ENCODE measurements at places on chromosomes 13 and 19.

GRCh38 chr19:677601-678436 is 1.6 kb downstream of the FSTL3 start:
- no peak for DNase-seq

DNA sequence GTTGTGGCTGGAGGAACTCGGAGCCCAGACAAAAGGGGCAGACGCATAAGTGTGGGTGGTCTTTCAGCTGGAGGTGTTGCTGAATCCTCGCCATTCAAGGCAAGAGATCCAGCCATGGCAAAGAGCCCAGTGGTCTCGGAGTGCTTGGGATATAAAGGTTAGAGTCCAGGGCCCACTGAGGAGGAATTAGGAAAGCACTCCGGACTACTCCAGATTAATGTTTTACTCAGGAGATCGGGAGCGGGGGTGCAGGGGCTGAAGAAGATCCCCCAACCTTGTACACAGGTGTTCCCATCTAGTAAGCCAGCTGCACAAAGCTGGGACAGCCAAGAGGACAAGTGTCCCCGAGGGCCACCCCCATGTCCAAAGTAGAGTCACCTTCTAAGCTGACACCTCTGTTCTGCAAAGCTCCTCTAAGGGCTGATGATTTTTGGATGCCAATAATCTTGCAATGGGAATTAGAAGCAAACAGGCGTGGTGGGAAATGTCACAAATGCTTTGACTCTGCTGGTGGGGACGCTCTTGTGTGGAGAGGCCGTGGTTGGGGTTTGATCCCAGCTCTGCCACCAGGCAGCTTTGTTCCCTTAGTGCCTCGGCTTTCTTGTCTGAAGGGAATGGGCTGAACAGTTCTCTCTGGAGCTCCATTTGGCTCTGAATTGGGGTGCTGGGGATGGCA is 194.3 kb upstream of the SOX1 start:
- no peak for DNase-seq

GRCh38 chr13:22095794-22096193 is 424.9 kb downstream of the FGF9 start:
- no peak for DNase-seq

GRCh38 chr19:18440415-18440877 is 2.5 kb upstream of the ISYNA1 start:
- no peak for DNase-seq

- DNase-seq: no peak
Measured at GRCh38 chr19:17860993-17861360, 1.3 kb downstream of the RPL18A start.

- no peak for DNase-seq
Measured at GRCh38 chr19:18785179-18786124, 5.7 kb downstream of the COMP start.

- no peak for DNase-seq
Measured at GRCh38 chr19:35041548-35042055, at the start of gene HPN. Gene HPN, plus strand, starts transcription at chr19:35041721. Its CDS starts 786 bp downstream, at chr19:35042507.

DNA sequence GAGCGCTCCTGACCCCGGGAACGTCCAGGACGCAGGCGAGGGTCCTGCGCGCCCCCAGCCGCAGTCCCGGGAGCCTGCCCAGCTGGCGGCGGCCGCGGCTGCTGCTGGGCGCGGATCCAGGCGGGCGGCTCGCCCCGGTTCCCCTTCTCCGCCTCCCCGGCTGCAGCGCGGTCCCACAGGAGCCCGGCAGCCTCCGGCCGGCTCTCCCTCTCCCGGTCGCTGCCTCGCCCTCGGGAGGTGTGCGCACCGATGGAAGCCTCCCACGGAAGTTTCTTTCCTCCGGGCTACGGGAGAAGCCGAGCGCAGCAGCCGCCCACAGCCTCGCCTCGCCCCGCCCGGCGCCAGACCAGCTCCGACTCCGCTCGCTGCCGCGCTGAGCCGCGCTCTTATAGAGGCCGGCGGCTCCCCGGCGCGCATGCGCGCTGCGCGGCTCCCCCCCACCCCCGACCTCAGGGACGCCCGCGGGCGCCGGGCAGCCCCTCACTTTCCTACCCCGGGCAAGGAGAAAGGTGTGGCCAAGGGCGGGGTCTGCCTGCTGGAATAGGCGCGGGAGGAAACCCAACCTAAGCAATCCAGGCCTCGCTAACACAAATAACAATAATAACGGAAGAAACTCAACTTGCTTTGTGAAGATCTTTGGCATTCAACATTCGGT is at the start of gene SHISA2:
SHISA2 (minus strand) TSS at position 360 of the 655 bp plus-strand sequence. CDS start 1,041 bp downstream, outside the sequence.
- no peak for DNase-seq

DNA sequence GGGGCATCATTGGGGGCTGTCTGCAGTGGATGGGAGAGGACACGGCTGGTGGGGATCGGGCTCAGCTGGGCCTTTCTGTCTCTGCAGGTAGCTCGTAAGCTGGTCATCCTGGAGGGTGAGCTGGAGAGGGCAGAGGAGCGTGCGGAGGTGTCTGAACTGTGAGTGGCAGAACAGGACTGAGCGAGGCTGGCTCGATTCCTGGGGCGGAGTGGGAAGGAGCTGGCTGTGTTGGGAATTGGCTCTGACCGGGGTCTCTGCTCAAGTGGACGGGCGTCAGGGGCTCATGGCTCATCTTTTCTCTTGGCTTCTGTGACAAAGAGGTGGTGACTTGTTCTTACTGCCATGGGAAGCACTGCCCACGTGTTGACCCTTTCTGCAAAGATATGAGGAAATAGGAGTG is 11.6 kb downstream of the TPM4 start:
- no peak for DNase-seq

DNA sequence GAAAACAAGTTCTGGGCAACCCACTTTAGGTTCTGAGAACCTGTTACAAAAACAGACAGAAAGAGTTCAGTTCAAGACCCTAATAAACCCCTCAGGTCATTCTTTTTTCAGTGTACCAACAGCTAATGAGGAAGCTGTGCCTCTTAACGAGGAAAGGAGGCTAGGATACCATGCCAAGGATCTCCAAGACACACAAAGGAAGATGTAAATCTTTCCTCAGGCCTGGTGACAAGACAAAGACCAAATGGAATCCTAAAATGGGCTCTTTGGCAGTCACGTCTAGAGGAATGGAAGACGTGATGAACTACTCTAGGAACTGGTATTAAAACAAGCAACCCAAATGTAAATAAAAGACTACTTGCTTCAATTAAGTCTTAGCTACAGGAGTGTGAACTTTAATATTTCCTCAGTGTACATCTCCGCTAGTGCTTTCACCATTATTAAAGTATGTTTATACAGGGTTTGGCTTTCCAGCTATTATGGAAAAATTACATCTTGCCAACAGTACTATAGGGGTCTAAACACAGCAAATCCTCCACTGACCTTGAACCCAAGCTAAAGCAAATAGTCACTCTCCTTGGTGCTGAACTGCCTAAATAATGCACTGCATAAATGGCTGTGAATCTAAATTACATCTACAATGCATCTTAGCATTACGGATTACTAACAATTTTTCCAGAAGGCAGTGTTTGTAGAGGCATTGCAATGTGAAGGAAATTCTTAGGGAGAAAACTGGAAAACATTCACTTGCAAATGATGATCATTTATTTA is 42.3 kb downstream of the ENOX1 start:
- no peak for DNase-seq

GRCh38 chr13:71672512-71672911 is 194.5 kb downstream of the DACH1 start:
- DNase-seq: no peak

- no peak for DNase-seq
Measured at GRCh38 chr19:42498169-42498757, 30.0 kb downstream of the CEACAM1 start.

- no peak for DNase-seq
Measured at GRCh38 chr13:111642156-111642767, 321.8 kb downstream of the TEX29 start.

DNA sequence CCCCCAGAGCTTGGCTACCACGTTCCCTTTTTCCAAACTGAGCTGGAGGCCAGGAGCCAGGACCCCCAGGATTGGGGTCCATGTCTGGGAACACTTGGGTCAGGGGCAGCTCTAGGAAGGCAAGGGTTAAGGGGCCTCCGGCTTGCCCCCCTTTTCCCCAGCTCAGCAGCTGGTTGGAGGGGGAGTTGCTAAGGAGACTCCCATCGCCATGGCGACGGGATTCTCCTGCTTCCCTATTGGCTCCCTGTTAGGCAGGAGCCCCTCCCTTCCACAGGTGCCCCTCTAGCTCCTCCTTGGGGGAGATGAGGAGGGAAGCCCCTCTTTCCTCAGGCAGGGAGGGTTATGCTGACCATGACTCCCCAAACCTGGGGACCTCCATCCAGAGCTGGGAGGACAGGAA is 33.9 kb downstream of the PDE4A start:
- DNase-seq: no peak

DNA sequence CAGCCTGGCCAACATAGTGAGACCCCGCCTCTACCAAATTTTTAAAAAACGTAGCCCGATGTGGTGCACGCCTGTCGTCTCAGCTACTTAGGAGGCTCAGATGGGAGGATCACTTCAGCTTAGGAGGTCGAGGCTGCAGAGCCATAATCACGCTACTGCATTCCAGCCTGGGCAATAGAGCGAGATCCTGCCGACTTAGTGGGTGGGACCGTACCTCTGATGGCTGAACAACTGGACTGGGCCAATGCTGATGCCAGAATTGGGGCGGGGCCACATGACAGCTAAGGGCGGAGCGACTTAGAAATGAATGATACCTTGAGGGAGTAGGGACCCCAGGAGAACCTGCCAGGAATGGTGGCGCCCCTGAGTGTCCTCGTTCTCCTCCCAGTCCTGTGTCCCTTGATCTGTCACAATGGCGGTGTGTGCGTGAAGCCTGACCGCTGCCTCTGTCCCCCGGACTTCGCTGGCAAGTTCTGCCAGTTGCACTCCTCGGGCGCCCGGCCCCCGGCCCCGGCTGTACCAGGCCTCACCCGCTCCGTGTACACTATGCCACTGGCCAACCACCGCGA is 3.6 kb downstream of the LTBP4 start:
- no peak for DNase-seq

- DNase-seq: no peak
Measured at GRCh38 chr19:37975071-37975470, 68.1 kb downstream of the SIPA1L3 start.

DNA sequence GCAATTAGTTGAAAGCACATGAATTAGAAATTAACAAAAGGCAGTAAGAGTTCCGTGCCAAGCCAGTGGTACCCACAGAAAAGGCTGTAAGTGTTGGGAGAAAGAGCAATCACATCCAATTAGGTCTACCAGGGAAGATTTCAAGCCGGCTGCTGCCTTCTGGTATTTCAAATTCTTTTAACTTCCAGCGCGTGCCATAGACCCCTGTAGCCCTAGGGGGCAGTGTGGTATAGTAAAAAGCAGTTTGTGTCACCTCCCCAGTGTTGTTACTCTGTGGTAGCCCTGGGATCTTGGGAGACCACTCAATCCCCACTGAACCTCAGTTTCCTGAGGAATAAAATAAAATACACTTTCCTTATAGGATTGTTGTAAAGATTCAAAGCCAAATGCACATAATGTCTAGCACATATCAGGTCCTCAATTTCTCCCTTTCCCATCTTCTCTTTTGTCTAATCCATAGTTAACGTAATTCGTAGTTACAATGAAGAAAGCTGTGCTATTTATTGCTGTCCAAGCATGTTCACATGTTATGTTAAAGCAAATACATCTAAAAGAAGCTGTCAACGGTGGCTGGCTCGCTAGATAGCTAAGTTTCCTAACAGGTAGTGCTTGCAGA is 230.2 kb downstream of the TDRD3 start:
- no peak for DNase-seq

DNA sequence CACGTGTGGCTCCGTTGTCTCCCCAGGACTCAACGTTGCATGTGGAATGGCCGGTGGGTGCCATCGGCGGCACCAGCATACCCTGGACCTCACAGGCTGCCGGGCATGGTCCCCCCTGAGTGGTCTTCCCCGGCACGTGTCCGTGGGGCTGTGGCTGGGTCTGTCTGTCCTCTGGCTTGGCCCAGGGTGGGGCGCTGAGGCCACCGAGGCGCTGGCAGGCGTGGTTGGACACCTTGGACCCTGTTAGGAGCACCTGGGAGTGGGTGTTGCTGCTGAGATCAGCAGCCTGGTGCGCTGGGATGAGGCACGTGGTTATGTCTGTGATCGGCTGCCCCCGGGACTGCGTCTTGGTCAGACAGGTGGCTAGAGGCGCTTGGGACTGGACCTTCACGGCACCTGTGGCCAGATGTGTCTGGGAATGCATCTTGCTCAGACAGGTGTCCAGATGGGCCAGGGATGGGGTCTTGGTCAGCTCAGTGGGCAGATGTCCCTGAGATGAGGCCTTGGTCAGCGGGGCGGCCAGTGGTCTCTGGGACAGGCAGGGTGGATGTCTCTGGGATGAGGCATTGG is 9.2 kb downstream of the IQCN start:
- DNase-seq: no peak

DNA sequence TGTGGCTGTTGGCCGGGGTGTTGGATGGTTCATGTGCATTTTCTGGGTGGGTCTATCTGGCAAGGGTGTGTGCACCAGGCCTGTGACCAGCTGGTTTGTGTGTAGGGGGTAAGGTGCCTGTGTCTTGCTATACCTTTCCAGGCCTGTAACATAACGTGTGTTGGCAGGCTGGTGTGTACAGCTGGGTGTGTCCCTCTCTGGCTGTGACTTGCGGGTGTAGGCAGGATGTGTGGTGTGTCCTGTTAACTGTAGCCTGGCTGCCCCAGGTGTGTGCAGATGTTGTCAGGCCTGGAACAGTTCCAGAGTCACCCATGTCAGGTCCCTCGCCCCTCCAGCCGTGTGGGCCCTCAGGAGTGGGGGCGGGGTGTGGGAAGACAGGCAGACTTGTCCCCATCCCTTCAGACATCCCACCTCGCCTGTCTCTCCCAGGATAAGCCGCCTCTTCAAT is 9.8 kb downstream of the KCTD15 start:
- DNase-seq: no peak

- DNase-seq: peak; percentile 69
Measured at GRCh38 chr13:29511980-29512379, 83.5 kb downstream of the SLC7A1 start.

DNA sequence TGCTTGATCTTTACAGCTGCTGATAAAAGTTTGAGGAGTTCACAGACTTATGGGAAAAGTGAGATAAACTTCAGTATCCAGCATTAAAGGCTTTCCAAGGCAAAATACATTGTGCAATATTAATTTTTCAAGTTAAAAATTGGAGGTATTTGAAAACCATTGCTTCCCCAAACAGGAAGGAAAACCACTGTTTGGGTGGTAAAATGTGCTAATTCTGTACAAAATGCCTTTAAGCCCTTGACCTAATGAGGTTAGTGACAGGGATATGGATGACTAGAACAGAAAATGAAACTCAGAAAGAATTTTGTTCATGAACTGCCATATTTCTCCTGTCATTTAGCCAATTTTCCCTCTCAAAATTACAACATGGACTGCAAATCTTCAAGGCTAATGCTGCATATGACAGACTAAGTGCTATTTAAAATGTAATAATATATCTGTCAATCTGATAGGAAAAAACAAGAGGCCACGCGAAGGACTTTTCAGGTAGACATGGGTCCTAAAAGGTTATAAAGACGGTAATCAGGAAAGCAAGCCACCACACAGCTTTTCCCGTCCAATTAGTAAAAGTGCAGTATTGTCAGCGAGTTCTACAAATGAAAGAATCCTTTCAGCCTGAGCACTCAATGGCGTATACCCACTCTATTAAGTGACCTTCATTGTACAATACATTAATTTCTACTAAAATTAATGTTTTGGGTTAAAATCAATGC is 212.8 kb downstream of the ENOX1 start:
- DNase-seq: no peak

- peak; percentile 59 for DNase-seq
Measured at GRCh38 chr13:27012482-27013197, 159.0 kb downstream of the USP12 start.

All from AG09309 (cell line).